NCI-H446 treated with DMSO at 0.1 percent for 48 hours (cell line): ENCODE measurements at places on chromosomes 4 and X.

DNA sequence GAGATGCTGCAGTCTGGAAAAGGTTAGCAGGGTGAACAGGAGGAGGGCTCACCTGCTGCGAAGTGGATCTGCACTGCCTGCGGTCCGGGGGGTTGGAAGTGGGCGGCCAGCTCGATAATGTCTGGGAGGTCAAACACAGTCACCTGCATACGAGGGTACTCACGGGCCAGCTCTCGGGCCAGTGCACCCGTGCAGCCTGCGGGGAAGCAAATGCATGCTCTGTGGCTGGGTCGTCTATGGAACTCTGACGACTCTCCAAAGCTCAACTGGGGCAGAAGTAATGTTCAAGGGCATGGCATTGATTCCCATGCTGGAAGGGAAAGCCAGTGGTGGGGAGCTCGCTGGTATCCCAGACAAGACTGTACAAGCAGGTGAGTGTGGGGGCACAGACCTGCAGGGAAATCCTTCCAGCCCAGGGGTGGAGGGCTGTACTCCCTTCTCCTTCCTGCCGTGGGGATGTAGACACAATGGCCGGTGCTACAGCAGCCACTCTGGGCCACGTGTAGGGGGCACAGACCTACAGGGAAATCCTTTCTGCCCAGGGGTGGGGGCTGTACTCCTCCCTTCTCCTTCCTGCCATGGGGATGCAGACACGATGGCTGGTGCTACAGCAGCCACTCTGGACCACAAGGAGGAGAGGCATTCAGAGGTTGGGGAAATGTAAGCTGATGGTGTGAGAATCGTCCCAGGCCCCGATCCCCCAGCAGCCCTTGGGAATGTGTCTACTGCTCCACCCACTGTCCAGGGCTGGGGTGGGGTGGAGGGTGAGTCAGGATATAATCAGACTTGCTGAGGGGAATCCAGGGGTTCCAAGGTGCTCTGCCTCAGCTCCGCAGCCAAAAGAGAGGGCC, 26.2 kb upstream of the SLC25A6 start:
- no peak for DNase-seq

DNA sequence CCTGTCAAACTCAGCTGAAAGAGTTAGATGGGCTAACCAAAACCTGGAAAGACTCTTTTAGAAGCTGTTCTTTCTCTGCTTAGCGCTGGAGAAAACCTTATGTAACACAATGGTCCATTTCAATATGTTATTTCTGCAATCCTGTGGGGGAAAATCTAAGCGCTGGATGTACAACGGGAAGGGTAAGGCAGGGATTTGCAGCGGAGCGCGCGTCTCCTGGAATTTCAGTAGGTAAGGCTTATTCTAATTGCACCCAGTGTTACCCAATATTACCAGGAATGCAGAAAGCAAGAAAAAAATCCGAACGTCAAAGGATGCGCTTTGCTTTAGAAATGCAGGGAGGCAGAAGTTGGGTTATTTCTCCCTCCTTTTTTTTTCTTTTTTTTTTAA, 2.0 kb downstream of the HS3ST1 start:
- DNase-seq = no peak

GRCh38 chrX:101347859-101348451, 587 bp downstream of the TIMM8A start:
- no peak for DNase-seq

DNA sequence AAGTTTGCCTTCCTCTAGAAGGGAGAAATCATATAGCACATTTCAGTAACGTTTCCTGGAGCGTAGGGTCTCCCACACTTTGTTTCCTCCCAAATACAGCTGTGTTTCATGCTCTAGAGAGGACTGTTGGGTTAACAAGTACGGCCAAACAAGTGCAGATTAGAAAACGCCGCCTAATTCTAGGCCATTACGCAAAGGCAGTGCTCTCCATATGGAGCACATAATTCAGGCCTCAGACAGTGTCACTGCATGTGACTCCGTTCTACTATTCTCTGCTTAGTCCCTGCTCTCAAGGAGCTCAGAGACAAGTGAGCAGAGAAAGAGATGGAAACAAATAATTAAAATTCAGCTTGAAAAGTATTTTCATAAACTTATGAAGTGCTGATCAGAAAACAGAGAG, 11.6 kb downstream of the ZNF827 start:
- DNase-seq = no peak

GRCh38 chr4:145090380-145090779, 7.6 kb downstream of the ANAPC10 start:
- no peak for DNase-seq

DNA sequence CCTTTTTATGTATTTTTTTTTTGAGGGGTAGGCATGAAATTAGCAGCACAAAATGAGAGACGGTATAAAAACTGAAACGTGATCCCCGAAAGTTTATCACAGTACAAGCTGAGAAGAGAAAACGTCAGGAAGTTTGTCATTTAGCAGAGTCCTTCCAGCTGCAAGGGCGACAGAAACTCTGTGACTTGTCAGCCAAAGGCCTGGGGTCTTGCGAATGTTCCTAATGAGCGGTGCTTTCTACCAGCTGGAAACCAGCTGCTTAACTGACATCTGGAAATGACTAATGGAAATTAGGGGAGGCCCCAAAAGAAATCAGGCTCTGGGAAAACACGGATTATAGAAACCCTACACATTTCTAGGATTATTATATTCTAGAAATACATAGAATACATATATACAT, 66.5 kb downstream of the CHRNA9 start:
- DNase-seq = no peak

- DNase-seq = no peak
Measured at GRCh38 chr4:32025851-32026459, 1305.8 kb downstream of the PCDH7 start.

GRCh38 chr4:38946919-38947318, 79.3 kb downstream of the FAM114A1 start:
- DNase-seq = no peak

DNA sequence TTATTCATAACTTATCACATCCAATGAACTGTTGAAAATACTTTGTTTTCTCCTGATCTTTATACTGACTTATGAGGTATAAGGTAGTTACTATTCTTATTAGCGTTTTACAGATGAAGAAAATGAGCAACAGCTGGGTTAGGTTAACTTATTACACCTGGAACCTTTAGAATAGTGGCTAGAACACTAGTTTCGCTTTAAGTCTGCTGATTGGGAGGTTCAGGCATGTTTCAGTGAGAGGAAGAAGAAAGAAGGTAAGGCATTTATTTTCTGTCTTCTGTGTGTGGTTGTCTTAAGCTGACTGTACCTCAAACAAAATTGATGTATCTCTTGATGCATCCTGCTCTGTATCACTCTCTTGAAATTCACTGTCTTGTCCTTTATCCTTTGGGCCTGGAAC, 302.5 kb downstream of the GRID2 start:
- no peak for DNase-seq

DNA sequence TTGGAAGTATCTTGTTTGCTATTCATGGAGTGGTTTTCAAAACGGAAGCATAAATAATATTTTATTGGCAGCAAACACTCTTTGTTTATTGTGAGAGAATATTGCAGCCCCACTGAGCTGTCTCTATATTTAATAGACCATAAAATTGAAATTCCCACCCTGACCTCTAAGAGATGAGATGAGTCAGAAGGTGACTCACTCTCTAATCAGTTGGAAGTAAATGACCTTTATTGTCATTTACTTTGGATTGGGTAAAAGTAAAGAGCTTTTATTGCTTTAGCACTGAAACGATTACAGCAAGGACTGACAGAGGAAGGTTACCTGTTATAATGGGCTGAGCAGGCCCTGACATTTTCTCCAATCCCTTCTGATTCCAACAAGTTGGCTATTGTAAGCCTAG, 55.0 kb downstream of the SYTL5 start:
- peak; percentile 35 for DNase-seq

GRCh38 chr4:80362578-80363181, 27.1 kb downstream of the CFAP299 start:
- DNase-seq = peak; percentile 1

GRCh38 chrX:1248331-1249061, 20.1 kb upstream of the CSF2RA start:
- DNase-seq = no peak

DNA sequence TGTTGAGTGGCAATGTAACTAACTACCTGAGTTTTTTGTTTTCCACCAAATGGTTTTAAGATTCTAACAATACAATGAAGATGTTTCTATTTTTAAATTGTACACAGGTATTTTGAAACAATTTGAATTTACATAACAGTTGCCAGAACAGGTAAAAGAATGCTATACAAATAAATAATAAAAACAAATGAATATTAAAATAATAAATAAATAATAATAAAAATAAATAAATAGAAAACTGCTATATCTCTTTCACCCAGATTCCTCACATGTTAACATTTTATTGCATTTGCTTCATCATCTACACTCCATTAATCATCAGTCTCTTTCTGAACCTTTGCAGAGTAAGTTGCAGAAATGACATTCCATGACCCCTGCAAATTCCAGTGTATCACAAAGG, 32.3 kb upstream of the DSPP start:
- no peak for DNase-seq

DNA sequence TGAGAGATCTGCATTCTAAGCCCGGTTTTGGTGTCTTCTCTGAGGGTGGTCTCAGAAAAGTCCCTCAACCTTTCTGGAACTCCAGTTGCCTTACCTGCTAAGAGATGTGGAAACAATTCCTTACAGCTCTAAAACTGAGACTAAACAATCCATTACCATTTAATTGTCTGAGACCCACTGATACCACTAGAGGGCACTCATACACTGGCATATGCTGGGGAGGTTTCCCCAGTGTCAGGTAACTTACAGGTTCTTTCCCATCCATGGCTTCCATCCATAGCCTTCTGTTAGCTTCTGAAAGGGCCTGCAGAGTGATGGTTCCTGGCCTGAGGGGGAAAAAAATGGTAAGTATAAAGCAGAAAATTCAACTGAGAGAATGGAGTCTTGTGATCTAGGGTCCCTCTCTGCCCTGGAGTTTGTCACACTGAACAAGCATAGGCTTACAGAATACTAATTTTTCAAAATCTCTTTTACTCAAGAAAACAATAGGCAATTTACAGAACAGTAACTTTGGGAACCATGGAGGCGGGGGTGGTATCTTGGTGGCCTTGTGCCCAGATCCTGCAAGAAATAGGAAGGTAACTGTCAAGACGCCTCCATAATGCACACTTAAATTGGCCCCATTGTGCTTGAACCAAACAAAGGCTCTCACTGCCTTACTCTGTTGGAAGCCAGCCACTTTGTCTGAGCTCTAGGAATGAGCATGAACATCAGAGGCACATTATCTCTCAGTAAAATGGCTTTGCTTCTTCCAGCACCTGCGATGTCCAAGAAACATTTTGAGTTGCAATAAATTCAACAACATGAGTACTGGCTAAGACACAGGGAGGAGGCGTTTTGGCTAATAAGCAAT, 236.1 kb downstream of the OPHN1 start:
- DNase-seq = no peak

GRCh38 chr4:8504279-8505007, 63.9 kb downstream of the TRMT44 start:
- DNase-seq = no peak

DNA sequence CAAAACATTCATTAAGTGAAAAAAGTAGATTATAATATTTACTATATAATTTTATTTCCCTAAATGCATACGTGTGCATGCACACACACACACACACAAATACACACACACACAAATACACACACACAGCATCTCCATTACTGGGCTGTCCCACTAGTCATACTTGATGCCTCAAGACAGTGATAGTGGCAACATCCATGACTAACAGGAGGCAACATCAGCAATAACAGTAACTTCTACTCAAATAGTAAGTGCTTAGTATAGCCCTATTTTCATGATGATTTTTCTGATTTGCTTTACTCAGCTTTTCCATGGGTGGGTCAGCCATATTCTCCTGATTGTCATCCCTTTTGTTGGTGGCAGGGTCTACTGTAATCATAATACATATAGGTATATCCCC, 325.9 kb upstream of the TEX13C start:
- DNase-seq = no peak

DNA sequence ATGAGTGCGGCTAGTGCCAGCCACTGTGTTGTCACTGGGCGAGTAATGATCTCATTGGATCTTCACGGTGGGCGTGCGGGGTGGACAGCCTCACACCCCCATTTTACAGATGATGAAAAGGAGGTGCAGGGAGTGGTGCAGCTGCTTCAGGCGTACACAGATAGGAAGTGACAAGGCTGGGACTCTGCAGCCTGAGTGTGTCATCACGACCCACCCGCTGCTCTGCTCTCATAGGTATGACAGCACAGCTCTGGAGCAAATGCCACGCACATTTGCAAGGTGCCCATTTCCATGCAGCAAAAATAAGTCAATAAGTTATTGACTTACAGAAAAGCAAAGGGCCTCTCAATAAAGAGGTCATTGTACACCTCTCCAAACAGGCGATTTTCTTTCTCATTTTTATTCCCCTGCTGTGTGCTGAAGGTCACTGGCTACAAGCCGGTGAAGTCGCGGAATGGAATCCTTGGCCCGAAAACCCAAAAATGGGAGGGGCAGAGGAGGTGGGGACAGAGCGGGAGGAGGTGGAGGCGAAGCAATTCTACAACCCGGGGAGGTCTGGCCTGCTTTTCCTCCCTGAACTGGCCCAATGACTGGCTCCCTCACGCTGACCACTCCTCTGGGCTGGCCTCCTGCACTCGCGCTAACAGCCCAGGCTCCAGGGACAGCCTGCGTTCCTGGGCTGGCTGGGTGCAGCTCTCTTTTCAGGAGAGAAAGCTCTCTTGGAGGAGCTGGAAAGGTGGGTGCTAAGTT, at the start of gene SOD3:
Gene SOD3, plus strand, starts transcription at position 658 of the 750 bp plus-strand sequence. CDS start 3,949 bp downstream, outside the sequence.
- no peak for DNase-seq

DNA sequence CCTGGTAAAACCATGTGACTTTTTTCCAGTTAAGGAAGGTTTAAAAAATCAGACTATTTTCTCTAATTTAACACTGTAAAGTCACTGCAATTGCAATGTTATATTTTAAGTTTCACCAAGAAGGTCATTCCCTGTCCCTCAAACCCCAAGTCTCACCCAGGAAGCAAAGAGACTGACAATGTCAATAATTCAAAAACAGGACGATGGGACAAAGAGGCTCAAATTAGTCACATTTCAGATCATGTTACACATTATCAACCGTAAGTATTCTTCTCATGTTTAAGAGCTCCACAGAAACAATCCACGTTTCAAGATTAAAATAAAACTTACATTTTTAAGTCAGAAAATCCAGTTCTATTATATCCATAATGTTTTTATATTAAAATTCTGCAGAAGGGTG, 13.2 kb downstream of the SHISA3 start:
- no peak for DNase-seq

DNA sequence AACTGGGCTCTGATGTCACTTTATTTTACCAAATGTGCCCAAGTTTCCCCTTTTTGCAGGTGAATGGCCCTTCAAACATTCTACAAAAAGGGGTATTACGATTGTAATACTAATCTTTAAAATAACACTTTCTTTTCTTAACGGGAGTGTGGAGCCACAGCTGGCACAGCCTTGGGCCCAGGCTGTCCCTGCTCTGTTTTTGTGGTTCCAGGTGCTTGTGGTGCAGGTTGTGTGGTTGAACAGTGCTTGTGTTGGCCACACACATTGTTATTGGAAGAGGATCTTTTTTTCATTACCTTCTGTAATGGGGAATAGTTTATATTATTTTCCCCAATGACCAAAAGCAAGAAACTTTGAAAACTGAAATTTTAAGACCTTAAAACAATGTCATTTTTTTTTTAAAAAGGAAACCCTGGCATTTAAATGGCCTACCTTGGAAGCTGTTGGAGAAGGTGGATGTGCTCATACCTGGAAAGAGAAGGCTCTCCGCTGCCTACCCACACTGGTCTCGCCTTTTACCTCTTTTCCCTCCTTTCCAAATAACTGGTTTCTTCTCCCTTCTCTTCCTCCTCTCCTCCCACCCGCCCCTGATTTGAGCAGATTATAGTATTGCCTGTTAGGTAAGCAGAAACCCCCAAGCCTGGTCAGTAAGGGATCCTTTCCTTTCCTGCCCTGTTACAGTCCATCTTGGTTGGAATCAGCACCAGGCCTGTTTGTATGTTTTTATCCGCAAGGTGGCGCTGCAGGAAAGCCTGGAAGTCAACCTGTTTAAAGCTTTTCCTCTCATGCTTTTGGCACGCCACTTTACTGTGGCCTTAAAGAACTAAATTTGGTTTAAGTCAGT, 28.6 kb downstream of the HADH start:
- peak; percentile 16 for DNase-seq
